ENCODE measurements at places on chromosomes 1 and 21.
A peak's percentile ranks its signal among the peaks of the same experiment; 100 is the strongest.

DNA sequence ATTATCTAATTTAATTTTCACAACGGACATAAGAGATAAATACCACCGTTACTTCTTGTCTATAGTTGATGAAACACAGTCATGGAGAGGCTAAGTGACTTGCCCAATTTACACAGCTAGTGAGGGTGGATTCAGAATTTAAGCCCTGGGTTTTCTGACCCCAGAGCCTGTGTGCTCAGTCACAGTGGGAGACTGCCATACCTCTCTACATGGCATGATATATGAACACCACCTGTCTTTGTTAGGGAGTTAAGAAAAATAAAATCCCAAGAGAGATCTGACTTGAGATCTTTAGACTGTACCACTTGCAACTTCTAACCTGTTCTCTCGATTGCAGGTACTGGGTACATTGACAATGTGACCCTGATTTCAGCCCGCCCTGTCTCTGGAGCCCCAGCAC lies 40.3 kb downstream of the LAMC2 start:
- no peak for DNase-seq

GRCh38 chr1:161198897-161199431 lies at the start of gene ADAMTS4:
Gene ADAMTS4, minus strand, starts transcription at chr1:161199054. Its CDS starts 427 bp downstream, at chr1:161198627.
- DNase-seq: no peak

GRCh38 chr1:29325675-29326074 lies 89.4 kb downstream of the PTPRU start:
- DNase-seq: no peak

DNA sequence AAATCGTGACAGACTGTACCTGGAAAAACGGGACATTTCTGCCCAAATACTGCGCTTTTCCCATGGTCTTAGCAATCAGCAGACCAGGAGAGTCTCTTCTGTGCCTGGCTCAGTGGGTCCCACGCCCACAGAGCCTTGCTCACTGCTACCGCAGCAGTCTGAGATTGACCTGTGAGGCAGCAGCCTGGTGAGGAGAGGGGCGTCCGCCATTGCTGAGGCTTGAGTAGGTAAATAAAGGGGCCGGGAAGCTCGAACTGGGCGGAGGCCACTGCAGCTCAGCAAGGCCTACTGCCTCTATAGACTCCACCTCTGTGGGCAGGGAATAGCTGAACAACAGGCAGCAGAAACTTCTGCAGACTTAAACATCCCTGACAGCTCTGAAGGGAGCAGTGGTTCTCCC lies 203.1 kb downstream of the DENND1B start:
- DNase-seq: no peak

DNA sequence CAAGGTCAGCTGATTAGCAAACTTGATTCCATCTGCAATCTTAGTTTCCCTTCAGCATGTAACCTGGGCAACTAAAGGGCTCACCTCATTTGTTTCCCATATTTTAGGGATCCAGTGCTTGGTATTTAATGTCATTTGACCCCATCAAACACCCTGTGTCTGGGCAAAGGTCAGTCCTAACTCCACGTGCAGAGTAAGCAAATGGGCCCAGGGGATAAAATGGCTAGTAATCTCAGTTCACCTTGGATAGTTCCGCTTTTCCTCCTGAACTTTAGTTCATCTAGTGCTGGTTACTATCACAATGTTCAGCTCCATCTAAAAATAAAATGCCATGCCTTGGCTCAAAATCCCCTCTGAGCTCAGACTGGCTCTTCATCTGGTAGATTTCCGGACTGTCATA lies 19.5 kb downstream of the PRKAB2 start:
- no peak for DNase-seq

DNA sequence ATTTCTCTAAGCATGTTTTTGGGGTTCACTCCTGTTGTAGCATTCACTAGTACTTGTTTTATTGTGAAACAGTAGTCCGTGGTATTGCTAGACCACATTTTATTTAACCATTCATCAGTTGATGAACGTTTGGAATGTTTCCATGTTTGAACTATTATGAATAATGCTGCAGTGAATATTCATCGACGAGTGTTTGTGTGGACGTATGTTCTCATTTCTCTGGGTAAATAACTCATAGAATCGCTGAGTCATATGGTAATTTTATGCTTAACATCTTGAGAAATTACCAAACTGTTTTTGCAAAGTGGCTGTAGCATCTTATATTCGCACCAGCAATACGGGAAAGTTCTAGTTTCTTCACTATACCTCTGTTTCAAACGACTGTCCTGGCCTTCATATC lies 28.0 kb upstream of the KAZN start:
- no peak for DNase-seq

DNA sequence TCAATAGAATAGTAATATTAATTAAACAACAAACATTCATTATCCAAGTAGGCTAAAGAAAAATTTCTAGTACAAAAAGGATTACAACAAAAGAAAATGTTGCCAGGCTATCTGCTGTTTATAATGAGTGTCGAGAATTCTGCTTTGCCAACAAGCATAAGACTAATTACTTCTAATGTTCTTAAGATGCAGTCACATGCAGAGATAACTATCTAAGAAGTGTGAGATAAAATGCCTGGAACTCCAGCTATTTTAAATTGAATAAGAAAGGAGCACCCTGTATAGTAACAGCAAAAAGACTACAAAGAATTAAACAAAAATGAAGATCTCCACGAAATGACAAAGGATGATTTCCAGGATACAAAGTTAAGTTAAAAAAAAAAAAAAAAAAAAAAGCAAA lies 59.9 kb downstream of the APP start:
- no peak for DNase-seq

DNA sequence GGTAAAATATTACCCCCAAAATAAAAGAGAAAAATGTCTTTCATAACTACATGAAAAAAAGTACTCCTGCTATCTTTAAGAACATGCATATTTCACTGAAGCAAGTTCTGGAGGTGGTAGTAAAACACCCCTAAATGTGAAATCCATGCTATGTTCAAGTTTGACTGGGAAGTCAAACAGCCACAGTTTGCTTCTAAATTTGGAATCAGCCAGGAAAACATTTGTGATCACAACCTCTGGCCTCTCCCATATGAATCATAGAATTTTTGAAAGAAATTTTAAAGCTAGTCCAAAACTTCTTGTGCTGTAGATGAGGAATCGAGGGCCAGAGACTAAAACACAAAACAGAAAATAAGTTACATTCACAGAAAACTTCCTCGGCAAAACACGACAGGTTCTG lies 6.6 kb downstream of the SORT1 start:
- no peak for DNase-seq

GRCh38 chr1:44227211-44227610 lies 13.9 kb downstream of the DMAP1 start:
- DNase-seq: no peak

GRCh38 chr1:14987829-14988603 lies 165.5 kb upstream of the TMEM51 start:
- no peak for DNase-seq

- DNase-seq: no peak
Observed at GRCh38 chr1:154770897-154771594, 99.0 kb downstream of the KCNN3 start.

DNA sequence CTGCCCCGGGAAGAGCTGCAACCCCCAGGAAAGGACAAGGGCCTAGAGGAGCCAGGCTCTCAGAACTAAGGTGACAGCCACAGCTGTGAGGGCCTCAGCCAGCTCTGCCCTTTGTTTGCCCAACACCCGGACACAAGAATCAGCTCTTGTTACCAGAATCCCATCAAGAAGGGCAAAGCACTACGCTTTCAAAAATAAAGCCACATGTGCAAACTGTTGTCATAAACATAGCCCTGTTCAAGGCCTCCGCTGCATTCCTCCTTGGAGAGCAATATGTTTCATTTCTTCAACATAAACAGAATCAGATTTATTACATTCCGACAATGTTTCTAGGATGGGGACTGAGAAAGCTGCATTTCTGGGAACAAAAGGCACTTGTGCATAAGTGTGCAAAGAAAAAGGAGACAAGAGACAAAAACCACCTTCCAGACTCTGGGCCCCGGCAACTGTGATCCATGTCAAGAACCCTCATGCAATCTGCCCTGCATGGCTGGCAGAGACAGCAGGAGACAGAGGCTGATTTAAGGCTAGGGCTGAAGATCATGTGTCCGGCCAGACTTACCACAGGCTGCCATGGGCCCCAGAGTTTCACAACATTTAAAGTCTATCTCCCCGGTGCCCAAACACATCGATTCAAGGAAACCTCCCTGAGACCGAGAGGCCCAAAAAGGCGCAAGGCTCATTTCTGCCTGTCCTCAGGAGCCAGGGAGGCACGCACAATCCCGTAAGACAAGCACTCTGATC lies 71.0 kb downstream of the SSBP3 start:
- DNase-seq: no peak

DNA sequence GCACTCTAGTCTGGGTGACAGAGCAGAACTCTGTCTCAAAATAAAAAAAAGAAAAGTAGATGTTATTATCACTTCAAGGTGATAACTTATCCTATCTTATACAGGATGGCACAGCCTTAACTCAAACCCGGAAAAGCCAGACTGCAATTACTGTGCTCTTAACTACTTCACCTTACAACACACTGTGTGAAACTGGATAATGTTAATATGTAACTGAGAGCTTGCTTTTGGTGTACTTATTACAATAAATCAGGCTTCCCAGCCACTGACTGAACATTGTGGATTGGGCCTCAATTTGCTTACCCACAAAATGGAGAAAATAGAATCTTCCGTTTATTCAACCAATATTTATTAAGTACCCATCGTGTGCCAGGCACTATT lies 1.4 kb downstream of the ORC1 start:
- no peak for DNase-seq

DNA sequence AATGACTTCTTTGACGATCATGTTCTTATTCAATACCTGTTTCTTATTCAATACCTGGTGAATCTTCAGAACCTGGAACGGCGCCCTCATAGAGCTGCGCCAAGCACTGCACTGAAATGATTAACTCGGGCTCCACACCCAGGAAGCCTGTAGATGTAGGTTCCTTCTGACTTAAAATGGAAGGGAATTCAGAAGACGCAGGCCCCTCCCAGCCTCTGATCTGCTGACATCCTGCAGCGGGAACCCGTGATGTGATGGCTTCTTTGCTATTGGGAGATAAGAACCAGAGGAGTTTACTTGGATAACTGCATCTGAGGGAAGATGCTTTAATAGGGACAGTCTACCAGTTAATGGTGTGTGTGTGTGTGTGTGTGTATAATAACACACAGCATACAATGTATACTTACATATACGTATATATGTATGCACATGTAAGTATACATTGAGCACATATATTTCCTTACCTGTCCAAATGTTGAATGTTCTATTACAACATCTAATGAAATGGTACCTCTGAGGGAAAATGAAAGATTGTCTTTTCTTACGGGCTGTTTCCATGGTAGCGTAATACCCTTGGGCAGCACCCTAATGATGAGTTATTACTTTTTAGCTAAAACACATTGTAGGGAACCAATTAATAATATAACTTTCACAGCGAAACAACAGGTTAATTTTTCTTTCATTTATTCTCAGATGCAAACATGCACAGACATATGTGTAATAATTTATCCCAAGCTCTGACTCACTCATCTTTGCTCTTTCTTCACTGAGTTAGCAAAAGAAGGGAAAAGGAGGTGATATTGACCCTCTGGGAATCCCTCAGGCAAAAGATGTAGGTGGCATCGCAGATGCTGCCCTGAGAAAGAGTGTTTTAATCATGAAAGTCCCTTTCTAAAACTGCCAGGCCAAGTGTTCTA lies 379.8 kb downstream of the SIPA1L2 start:
- DNase-seq: no peak

DNA sequence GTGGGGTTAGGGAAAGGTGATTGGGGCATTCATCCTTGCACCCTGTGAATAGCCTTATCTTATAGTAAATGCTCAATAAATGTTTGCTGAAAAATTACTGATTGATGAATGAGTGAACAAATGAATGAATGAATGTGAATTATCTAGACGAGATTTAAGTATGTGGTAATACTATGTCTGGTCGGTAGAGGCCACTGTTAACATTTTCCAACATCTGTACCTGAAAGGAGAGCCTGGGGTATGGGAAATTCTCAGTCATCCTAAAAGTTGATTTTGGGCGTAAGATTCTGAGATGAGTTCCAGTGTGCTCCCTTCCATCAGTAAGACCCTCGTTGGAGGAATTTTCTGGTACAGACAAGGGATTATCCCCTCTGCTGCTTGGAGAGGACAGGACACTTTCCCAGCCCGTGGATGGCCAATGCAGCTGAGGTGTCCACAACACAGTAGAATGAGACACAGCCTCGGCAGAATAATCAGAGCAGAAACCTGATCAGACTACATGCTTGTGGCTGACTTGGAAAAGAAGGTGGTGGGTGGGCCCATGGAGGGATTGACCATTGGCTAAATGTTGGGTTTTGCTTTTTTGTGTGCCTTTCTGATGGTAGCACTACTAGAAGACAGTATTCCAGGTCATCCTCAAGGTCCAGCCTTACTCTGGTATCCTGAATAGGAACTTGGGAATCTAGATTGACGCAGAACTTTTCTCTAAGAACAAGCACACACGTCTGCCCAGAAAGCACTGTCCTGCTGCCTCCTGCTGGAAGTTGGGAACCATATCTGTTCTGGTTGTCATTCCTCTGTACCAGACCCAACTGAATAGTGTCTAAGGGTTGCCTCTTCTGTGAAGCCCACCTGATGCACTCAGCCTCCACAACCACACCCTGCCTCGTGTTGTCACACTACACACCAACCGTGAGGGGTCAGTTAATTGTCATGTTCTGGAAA lies 262.0 kb downstream of the TNR start:
- DNase-seq: peak; percentile 23

GRCh38 chr1:172851077-172851476 lies 192.2 kb downstream of the FASLG start:
- DNase-seq: no peak

DNA sequence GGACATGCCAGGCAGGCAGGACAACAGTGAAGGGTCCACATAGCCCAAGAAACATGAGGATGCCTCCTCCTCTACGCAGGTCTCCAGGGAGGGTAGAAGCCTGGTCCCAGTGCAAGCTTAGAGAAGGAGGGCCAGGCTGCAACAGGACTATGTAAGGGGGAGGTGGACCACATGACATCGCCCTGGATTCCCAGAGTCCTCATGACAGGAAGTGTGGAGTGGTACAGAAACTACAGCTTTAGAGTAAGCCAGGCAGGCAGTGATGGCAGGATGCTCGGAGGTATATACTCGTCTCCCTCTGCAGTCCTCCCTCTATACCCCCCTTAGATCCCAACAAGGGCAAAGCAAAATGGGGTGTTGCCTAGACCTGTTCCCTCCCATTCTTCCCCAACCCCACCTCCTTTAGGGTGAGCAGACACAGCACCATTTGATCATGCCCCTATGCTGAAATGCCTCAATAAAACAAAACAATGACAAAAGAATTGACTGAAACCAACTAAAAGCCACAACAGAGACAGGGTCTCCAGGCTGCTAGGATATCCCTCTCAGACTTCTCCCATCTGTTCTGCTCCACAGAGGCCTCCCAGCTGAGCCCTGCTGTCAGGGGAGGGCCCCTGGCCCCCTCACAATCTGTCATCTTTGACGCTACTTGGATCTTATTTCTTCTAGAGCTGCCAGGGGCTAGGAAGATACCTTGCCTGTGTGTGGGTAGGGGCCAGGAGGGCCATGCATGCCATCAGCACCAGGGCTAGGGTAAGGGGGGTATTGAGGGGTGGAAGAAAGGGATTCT lies 13.1 kb downstream of the FAM78B start:
- DNase-seq: no peak

DNA sequence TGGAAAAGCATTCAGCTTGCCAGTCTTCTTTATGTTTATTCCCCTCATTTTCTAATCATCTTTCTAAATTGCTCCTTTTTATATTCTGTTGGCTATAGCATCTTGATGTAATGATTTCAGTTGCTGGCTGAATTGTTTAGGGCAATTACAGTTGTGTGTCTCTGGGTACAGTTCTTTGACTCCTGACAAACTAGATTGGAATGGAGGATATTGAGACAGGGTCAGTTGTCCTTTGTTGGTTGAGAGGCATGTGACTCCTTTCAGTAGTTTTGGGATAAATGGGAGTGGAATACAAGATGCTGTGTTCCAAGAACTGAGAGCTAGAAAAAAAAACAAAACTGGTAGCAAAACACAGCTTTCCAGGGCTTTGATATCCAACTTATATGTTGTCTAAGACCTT lies 1.5 kb downstream of the CENPF start:
- no peak for DNase-seq

All from CD8-positive, alpha-beta T cell (primary cell).